EL (cell line): ENCODE measurements at places on chromosomes 3 and 15.

GRCh38 chr3:127306361-127307111, 18.7 kb upstream of the PRR20G start:
- DNase-seq = no peak

DNA sequence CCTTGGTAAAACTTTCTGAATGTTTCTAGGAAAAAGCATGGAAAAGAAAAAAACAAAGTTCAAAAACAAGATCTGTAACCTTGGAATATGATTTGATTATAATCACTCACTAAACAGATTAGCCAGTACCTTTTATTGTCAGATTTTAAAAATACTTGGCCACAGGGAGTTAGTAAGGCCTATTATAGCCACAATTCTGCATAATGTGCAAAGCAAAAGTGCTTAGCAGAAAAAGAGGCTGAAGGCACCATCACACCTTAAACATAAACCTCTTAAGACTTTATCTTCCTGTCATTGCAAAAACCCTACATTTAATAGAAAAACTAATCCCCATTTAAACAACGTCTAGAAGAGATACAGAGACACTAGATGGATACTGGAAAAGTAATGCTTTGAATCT, 41.8 kb downstream of the CHSY1 start:
- DNase-seq = no peak

GRCh38 chr3:72953325-72953956, 43.2 kb upstream of the PPP4R2 start:
- DNase-seq = no peak

DNA sequence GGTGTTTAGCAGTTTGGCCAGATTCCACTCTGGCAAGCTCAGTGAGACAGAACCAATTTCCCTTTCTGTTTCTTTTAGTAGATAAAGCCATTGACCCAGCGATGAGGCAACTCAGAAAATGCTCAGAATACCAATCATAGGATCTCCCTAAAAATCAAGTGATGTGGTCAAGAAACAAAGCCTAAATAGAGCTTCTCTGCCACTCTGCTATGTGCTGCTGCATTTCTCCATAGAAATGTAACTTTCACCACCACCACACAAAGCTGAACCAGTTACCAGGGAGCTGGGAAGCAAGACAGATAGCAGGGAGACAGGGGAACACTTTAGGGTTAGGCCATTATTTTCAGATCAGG, 109.8 kb downstream of the RPL22L1 start:
- DNase-seq = peak; percentile 24

DNA sequence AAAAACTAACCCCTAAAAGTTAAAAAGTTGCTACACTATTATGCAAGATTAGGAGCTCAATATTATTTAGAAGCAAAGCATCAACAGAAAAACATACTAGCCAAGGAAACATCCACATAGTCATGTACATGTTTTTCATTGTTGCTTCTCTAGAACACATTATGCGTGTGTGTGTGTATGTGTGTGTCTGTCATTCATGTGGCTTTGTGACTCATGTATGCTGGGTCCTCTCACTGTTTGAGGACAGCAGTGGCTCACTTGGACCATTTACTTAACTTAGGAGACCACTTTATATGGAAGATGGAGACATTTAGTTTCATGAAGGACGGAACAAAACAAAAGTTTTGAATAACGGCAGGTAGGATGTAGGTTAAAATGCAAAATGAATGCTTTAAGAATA, 219.4 kb upstream of the THBS1 start:
- no peak for DNase-seq

GRCh38 chr3:197010556-197011351, 18.9 kb downstream of the MELTF start:
- no peak for DNase-seq

DNA sequence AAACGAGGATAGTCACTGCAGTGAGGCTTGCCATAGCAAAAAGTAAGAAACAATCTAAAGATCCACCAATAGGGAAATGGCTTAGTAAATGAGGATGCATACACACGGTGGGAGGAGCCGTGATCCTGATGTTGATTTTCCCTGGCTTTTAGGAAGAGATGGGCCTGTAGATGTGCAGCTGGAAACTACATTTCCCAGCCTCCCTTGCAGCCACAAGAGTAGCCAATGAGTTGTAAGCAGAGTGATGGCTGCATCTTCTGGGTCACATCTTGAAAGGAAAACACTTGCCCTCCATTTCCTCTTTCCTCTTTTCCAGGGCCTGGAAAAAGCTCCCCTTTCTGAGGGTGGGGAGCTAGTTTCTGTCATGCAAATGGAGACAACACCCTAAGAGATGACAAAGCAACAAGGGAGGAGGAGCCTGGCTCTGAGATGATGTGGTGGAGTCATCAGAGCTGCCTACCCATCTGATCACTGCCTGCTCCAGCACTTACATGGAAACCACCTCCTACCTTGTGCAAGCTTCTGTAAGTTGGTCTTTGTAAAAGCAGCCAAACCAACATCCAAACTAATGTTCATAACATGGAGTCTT, 139.1 kb downstream of the TLE3 start:
- DNase-seq = no peak

- peak; percentile 44 for DNase-seq
Measured at GRCh38 chr3:126258670-126259069, 78.3 kb upstream of the ALDH1L1 start.

DNA sequence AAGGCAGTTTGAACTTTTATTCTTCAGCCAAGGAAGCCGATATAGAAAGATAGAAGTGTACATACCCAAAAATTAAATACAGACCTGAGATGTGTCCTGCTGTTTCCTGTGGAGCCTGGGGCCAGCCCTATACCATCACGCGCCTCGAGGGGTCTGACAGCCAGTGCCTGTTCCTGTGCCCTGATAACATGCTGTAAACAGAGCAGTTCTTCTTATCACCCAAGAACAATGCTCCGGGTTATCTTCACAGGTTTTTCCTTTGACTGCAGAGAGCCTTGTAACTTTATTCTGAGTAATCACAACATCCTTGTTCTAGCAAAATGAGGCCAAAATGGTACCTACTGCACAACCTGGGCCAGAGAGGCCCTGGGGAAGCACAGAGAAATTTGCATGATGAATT, 289.7 kb upstream of the CHRM5 start:
- DNase-seq = no peak

DNA sequence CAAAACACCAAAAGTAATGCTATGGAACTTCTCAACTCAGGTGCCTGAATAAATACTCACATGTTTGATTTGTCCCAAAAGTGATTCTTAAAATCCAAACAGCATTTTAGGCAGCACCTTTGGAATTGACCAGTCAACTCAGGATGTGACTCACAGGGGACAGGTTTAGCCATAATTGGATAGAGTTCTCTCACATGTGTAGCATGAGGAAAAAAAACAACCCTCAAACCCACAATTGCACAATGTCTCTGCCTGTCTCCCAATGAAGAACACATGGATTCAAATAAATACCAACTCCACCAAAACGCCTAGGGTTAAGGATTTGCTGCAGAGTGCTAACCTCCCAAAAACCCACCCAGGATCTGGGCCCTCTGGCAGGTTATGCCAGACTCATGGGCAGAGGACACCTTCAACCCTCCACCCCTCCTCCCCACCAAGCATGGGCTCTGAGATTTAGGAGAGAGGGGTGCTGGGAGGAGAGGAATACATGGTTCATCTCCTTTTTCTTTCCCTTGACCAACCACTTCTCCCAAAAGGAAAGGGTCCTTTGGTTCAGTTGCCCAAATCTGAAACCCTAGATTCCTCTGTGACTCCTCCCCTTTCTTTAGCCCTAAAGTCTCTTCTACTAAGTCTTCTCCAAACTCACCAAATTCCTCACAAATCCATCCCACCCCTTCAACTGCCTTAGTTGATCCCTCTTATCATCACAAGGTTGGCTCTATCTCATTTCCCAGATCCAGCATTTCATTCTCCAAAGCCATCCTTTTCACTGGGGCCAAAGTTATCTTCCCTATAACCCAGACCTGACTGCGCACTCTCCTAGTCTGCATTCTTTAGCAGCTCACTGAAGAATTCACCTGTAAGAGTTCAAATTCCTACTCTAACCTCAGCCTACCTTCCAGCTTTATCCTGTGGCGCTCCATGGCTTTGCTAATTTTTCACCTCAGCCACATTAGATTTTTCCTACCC, 7.7 kb downstream of the RYK start:
- peak; percentile 87 for DNase-seq

GRCh38 chr3:61761694-61762430, 200.5 kb downstream of the PTPRG start:
- no peak for DNase-seq

- no peak for DNase-seq
Measured at GRCh38 chr3:15164340-15164739, 41.7 kb upstream of the CAPN7 start.

- DNase-seq = no peak
Measured at GRCh38 chr15:79412429-79412828, 19.7 kb upstream of the MINAR1 start.

- no peak for DNase-seq
Measured at GRCh38 chr3:148332509-148332908, 365.2 kb upstream of the AGTR1 start.

DNA sequence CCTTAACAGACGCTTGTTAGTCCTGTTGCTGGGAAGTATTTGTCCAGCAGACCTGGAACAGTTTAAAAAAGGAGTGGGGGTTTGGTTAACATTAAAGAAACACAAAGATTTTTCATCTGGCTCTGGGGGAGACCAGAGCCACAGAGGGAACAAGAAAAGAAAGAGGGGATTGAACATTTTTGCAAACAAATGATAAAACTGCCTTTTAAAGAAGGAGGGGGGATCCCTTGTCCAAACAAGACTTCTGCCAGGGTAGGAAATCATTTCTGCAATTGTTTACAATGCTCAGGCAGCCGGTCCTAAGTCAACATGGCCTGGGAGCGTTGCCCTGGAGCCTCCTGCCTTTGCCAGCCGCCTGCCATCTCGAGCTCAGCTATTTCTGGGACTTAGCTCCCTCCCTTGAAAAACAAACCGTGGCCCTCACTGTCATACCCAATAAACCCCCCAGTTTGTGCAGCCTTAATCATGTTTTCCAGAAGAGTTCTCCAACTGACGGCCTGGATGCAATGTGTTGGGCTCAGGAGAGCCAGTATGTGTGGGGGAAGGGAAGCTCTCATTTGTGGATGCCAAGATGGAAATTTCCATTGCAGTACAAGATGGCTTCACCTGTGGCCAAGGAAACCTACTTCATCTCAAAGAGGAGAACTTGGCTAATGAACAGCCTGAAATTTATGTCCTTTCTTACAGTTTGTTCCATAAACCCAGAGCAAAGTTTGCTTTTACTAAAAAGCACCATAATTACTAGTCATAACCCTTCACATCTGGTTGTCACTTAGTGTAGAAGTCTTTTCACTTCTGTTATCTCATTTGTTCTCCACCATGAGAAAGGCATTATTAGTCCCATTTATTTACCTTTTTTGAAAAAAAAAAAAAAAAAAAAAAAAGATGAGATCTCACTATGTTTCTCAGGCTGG, 75.9 kb upstream of the RNU6-1 start:
- no peak for DNase-seq
